ENCODE measurements at places on chromosomes 2 and 18. TPM values are rescaled to one million over a fixed set of nuclear protein-coding genes. Genes with fewer than 3 reads are reported as not detected.

Gene GCG
- not detected for total RNA-seq

Gene FHOD3
- 85.5 TPM for total RNA-seq

Gene NCL
- 330 TPM for total RNA-seq

Gene CCDC141
- total RNA-seq = not detected

Gene ACTG2
- 175 TPM for total RNA-seq

Gene EFHD1
- not detected for total RNA-seq

Gene IL1R1
- 25.5 TPM for total RNA-seq

Gene POTEC
- total RNA-seq = not detected

Gene GNLY
- total RNA-seq = not detected

Gene SIX3
- total RNA-seq = not detected

Gene ZNF516
- 39.4 TPM for total RNA-seq

Gene PLCL1
- total RNA-seq = 1.5 TPM

Gene CELF4
- not detected for total RNA-seq

Gene ELOA2
- not detected for total RNA-seq

Gene NEURL3
- not detected for total RNA-seq

Gene ADRA2B
- total RNA-seq = not detected

Gene TMEM17
- 3.0 TPM for total RNA-seq

Gene DNAJB2
- 59.8 TPM for total RNA-seq

Gene TNFAIP6
- total RNA-seq = 41.6 TPM

Gene MPPE1
- total RNA-seq = 25.9 TPM

Gene CRACDL
- total RNA-seq = not detected

Gene UCN
- total RNA-seq = 0.30 TPM

Gene FRZB
- 0.23 TPM for total RNA-seq

Gene TLX2
- not detected for total RNA-seq

Gene HOXD13
- total RNA-seq = 2.4 TPM

Gene DBI
- total RNA-seq = 80.2 TPM

Gene DOCK10
- total RNA-seq = 39.5 TPM

Gene DNER
- total RNA-seq = 0.30 TPM

Gene RAB6C
- total RNA-seq = not detected

Gene BCL2
- 0.89 TPM for total RNA-seq

Gene GKN1
- total RNA-seq = not detected

Gene LIMS3
- total RNA-seq = 3.6 TPM

Gene CRIM1
- total RNA-seq = 361 TPM

Gene IL36A
- not detected for total RNA-seq

Gene SPATA3
- total RNA-seq = not detected

Gene SLC4A5
- 0.83 TPM for total RNA-seq

Gene MYCN
- not detected for total RNA-seq

Gene KYNU
- total RNA-seq = 1.8 TPM

Gene NGEF
- 3.4 TPM for total RNA-seq

Gene KCNJ13
- 0.14 TPM for total RNA-seq

Gene VIL1
- total RNA-seq = not detected

Gene ATOH8
- total RNA-seq = 4.7 TPM

Gene MARCHF4
- total RNA-seq = 10.8 TPM

Gene SLC19A3
- total RNA-seq = 0.18 TPM

Gene GALNT3
- 5.4 TPM for total RNA-seq

Gene MALT1
- total RNA-seq = 38.4 TPM

Gene ADAM17
- 64.7 TPM for total RNA-seq

Gene CCDC68
- total RNA-seq = 5.0 TPM

Gene SP3
- 81.3 TPM for total RNA-seq
